Fibroblast of lung (primary cell): ENCODE measurements at places on chromosomes 4 and X. TPM values are rescaled to one million over a fixed set of nuclear protein-coding genes. Genes with fewer than 3 reads are reported as not detected.

UGT2A3 gene
- not detected in 2 replicates for total RNA-seq

N4BP2 gene
- 5.1 and 5.3 TPM in 2 replicates for total RNA-seq

MAGEC2 gene
- total RNA-seq, result 0.17 TPM in 1 of 2 replicates, not detected in the other

DNA sequence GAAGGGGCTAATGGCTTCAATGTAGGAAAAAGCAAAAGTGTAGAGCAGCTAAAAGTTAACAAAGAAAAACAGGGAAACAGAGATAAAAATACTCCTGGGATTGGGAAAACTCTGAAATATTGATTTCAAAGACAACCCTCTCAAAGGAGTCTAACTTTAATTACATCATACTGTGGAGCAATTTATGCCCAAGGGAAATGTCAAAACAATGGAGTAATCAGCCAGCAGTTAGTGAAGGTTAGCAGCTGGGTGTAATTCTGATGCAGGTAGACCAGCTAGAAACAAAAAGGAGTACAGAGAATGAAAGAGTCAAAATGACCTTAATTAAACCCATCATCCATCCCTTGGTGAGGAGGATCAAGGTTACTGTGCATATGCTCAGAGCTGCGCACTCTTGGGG is 169.0 kb downstream of the ADAM29 start:
- no peak for DNase-seq

DNA sequence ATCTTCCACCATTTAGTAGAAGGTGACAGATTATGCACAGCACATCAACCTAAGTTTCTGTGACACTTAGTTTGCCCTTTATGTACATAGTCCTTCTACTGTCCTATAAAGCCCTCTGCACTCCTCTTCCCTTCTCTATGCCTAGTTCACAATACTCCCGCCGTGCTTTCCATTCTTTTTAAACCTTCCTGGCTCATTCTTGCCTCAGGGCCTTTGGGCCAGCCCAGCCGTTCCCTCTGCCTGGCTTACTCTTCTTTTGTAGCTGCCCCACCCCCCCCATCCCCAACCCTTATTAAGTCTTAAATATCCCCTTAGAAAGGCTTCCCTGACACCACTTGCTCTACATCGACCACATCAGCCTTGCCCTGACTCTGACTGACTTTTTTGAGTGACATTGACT is 33.0 kb downstream of the SGMS2 start:
- DNase-seq, result no peak

DNA sequence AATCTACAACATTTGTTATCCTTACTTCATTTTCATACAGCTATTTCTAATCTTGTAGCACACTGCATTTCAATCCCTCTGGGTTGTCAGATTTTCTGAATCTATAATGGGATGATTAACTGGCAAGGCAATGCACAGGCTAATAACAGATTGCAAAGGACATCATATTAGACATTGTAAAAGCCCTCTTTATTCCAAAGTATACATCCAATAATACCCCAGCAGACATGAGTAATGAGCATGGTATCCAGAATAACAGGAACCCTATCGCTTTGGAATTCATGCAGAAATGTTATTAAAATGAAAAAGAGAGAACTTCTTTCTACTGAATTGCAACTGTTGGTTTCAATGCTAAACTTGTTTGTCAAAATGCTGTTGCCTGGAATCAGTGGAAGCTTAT is 122.9 kb downstream of the C4orf33 start:
- no peak for DNase-seq

DNA sequence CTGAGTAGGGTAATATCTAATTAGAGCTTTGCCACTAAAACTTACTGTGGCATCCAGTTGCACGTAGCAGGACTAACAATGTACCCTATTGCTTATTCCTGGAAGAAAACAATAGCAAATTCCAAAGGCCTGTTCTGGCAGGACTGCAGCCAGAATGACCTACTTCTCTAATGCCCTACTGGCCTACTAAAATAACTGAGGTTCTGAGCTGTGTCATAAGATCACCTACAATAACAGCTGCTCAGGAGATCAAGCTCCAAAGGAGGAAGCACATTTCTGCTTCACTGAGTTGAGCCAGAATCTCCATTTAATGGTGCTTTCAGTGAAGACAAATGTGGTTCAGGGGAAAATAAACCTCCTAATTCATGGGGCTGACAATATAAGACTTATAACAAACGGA is 42.2 kb upstream of the CXCL8 start:
- no peak for DNase-seq

DNA sequence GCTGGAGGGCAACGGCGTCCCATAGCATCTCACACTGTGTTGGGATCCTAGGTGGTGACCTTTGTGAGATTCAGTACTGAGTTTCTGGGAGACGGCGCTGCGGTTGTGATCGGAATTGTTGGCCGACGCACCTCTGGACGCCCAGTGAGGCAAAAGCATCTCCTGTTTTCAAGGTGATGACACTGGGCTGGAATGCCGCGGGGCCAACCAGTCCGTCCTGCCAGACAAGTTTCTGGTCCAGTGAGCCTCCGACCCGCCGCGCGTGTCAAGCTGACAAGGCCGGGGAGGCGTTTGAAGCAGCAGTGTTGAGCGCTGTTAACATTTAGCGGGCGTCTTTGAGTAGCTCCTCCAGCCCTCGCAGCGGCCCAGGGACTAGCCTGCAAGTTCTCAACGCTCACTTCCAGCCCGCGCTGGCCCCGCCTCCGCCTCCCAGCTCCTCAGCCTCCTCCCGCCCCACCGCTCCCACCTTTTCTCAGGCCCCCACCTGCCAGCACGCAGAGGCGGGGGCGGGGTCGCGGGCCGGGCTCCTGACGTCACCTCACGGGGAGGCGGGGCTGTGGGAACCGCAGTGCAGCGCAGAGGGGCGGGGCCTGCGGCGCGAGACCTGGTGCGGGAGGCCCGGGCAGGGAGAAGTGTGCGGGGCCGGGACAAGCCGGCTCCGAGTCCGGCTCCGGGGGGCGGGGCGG is 482 bp upstream of the CDS1 start:
- DNase-seq, result peak; percentile 64
